Cardiac muscle cell (in vitro differentiated cells and primary cell): ENCODE measurements at places on chromosomes 2 and 18.

- no peak for DNase-seq
Measured at GRCh38 chr2:54728669-54729120, 5.2 kb downstream of the EML6 start.

DNA sequence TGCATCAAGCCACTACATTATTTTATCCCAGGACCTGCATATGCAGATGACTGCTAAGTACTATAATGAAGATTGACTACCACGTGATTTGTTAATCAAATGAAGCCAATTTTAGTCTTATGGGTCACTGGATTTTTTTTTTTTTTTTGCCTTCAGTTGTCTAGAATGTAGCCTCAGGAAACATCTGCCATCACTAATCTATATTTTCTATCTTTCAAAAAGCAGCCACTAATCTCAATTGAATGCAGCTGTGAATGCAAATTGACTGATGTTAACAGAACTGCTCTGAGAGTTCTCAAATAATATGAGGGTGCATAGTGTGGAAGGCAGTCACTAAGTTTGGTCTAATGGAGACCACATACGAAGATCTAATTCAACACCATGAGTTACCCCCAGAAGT, 106.3 kb downstream of the ABCA12 start:
- no peak for DNase-seq

- no peak for DNase-seq
Measured at GRCh38 chr2:221844212-221845020, 272.3 kb upstream of the EPHA4 start.

- no peak for DNase-seq
Measured at GRCh38 chr2:56049233-56049845, 125.8 kb upstream of the EFEMP1 start.

DNA sequence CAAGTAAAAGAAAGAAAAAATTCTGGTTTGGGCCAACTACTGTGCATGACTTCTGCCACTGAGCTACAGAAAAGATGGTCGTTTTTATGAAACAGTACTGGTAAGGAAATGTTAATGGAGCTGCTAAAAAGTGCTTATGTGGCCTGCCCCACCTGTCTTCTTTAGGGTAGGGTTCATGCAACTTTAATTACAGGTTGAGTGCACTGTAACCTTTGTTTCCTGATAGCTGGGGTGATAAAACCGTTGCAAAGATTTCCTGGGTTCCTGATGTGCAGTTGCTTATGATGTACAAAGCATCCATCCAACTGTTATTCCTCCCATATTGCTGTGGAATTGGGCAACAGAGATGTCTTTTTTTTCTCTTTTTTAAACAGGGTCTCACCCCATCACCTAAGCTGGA, 34.3 kb upstream of the PUM2 start:
- no peak for DNase-seq

DNA sequence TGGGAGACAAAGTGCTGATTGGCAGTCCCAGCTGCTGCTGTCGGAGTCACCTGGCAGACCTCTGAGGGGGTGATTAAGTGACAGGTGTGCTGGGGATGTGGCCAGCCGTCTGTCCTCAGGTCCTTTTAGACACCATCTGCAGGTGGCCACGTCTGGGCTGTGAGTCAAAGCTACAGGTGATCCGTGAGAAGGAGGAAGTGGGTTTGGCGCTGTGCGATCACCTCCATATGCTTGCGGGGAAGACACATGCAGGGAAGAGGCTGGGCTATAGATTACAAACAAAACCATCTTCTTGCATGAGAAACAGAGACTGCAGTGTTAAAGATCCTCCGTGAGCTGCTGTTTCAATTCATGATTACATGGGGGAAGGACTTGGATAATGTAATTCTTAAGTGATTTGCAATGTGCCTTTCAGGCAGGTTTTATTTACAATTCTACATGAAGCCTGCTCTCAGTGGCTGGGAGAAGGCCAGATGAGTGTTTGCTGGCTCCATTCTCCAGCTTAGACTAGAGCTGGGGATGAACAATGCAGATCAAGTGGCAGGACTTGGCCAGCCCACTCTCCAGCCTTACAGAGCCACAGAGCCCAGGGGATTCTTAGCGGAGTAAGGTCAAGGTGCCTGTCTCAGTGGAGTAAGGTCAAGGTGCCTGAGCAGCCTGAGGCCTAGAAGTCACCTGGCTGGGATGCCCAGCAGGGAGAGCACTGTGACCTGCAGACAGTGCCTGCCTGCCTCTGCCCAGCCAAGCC, 87.8 kb downstream of the LYPD1 start:
- no peak for DNase-seq
